Renal pelvis (tissue), 12 donors: ENCODE measurements at places on chromosomes 12 and 14.

DNA sequence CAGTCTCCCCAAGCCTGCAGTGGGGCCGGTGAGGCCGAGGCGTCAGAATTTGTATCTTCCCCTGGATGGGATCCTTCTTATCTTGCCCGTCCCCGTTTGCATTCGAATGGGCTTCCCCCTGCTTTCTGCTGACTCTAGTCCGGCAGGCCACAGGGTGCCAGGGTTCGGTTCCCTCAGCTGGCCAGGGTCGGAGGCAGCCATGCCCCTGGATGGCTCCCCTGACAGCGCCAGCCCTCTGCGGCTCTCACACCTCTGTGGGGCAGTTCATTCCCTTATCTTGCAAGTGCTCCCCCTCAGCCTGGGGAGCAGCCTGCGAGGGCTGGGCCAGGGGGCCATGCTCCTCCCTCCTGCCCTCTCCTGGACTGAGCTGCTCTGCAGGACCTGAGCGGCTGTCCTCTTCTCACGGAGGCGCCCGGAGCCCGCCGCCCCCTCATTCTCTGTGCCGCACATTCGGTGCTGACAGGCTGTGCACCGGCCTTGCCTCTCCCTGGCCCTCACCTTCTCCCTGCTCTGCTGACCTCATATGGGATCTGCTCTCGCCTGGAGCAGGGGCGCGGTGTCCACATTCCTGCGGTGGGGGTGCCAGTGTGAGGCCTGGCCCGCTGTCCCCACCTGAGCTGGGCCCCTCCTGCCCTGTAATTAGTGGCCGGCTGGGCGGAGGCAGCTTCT lies 32.8 kb downstream of the KIF26A start:
- DNase-seq: peak; percentile 51

- DNase-seq: peak; percentile 83
Observed at GRCh38 chr14:99571303-99571986, 32.6 kb downstream of the CCDC85C start.

DNA sequence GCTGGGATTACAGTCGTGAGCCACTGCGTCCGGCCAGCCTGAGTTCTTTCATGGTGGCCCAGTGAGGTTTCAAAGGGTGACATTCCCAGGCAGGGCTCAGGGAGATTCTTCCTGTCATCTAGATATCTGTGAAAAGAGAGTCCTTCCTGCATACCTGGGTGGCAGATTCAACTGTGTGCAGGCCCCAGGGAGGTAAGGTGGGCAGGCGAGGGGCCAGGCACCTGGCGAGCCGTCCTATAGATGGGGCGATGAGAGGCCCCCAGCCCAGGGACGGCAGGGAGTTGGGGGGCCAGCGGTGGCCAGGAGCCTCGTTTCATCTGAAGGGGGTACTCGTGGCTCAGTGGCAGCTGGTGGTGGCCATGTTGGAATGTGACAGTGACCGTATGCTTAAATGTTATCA lies 7.1 kb upstream of the EP400 start:
- DNase-seq: no peak

DNA sequence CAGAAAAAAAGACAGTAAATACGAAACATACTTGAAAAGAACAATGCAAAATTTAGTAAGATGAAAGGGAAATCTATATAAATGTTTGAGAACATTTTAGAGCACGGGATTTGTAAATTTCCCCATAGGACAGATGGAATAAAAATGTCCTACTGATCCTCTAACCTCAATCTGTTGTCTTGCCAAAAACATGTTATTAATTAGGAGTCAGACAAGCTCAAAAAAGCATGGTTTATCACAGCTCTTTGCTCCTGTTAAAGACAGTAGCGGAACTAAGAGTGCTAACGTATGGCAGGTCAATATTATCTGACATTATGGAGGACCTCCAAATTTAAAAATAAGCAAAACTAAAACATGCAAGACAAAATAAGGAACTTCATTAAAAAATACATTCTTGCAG lies 12.9 kb downstream of the GMFB start:
- no peak for DNase-seq

DNA sequence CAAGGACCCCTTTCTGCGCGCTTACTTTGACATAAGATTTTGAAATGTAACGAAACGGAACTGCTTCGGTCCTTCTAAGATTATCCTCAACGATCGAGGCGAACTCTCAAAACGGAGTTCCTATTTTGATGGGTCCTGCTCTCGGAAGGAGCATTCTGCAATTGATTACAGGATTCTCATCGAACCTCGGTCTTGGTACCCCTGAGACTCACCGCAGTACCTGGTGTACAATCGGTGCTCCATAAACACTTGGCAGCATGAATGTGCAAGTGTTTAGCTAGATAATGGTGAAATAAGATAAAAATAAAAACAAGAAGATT lies 530 bp upstream of the NEMF start:
- DNase-seq: no peak

GRCh38 chr12:95859947-95860850 lies 1.4 kb downstream of the SNRPF start:
- no peak for DNase-seq

- no peak for DNase-seq
Observed at GRCh38 chr14:92925446-92925845, 2.5 kb downstream of the CHGA start.

DNA sequence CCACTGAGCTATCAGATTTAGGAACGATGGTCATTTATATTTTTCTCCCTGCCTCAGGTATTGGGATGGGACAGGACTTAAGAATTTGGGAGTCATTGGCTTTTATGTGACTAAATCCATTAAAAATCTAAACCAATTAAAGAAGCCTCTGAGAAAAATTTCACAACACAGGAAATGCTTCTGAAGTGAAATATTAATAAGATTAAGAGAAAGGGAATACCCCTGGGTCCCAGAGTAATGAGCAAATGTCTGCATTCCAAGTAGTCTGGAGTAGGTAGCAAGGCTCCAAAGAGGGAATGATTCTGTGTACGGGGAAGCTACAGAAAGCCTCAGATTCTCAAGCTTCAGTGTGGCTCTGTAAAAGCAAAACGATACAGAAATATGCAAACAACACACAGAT lies 707 bp upstream of the MED6 start:
- DNase-seq: no peak

DNA sequence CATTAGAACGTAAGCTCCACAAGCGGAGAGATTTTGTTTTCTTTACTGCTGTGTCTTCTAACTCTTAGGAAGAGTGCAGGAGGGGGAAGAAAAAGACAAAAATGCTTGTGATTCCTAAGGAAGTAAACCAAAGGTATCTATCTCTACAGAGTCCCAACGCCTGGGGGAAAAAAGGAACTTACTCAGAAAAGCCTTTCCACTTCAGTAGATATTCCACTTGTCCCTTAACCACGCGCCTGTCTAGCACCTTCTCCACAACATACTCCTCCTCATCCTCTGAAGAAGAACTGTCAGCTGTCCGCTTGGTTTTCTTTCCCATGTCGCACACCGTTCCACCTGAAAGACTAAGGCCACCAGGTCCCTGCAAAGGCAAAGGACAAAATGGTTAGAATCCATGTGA lies 22.6 kb downstream of the CBX5 start:
- DNase-seq: no peak

- DNase-seq: no peak
Observed at GRCh38 chr12:23898121-23898520, 51.3 kb downstream of the SOX5 start.
